ENCODE measurements at places on chromosomes 4 and X.

- no peak for DNase-seq
- H3K27me3 ChIP-seq: no peaks in the 10 kb centered on the region
- H3K36me3 ChIP-seq: no peaks in the 10 kb centered on the region
- H3K4me1 ChIP-seq: no peaks in the 10 kb centered on the region
- no peak overlapping the region for H3K27ac ChIP-seq
Observed at GRCh38 chr4:24624381-24624780, 40.0 kb upstream of the DHX15 start.

DNA sequence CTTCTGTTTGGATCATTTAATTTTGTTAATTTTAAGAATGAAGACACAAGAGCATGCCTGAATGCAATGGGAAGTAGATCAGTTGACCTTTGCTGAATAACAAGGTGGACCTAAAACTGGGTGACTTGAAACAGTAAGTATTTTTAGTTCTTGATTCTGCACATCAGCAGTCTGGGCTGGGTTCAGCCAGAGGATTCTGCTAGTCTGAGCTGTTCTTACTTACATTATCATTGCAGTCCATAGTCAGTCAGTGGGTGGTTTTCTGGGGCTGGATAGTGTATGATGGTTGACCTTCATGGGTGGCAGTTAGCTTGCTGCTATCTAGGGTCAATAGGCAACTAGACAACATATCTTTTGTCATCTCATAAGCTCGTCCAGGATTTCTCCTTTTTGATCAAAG, 91.4 kb downstream of the HS3ST1 start:
- no peaks in the 10 kb centered on the region for H3K4me1 ChIP-seq
- no peak for DNase-seq
- H3K4me3 ChIP-seq: no peak overlapping the region
- H3K36me3 ChIP-seq: no peaks in the 10 kb centered on the region
- no peak overlapping the region for H3K27ac ChIP-seq

DNA sequence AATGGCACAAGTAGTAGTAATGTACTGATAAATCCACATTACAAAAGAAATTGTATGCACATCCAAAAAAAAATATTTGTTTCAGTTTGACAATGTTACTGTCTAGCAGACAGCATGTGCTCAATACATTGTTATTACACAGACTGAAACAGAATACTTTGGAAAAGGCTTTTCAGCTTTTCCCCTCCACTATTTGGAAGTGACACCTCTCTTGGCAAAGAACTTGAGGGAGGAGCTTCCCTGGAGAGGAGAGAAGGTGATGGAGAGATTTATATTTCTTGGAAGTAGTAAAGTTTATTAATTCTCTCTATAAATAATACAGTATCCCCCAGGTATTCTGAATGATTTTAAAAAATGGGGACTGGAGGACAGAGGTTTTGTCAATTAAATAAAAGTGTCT, 131.8 kb downstream of the SCFD2 start:
- H3K4me1 ChIP-seq: no peaks in the 10 kb centered on the region
- DNase-seq: no peak
- no peaks in the 10 kb centered on the region for H3K36me3 ChIP-seq
- no peaks in the 10 kb centered on the region for H3K27me3 ChIP-seq

DNA sequence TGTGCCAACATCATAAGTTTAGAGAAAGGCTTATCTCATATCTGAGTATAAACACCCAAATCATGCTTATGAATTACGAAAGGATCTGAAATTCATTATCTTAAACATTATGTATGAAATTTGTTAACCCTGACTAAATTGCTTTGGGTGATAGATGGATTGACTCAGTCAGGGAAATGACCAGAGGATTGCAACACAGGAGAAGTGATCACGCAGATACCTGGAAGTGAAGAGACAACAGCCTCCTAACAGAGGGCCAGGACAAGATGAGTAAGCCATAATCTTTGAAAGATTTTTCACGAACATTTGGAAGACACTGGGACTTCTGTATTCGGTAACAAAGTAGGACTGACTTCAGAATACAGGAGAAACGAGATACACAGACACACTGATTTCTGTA, 363.4 kb downstream of the DMD start:
- H3K4me1 ChIP-seq: no peaks in the 10 kb centered on the region
- H3K36me3 ChIP-seq: no peaks in the 10 kb centered on the region
- no peak for DNase-seq
- H3K27ac ChIP-seq: no peak overlapping the region
- no peaks in the 10 kb centered on the region for H3K27me3 ChIP-seq

DNA sequence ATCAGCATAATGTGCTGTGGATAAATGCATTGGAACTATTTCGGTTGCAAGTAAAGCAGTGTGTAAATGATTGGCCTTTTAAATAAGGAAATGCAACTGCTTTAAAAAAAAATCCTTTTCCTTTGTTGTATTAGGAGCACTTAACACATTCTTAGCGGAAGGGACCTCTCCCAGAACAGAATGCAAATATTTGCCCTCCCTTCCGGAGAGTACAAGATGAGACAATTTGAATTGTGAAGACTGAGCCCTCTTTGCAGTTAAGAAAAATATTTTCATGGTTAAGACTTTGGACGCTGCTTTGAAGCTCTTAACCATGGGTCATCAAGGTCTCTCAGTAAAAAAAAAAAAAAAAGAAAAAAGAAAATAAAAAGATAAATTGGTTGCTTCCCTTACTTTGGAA, 9.5 kb upstream of the NOX1 start:
- no peak overlapping the region for H3K4me3 ChIP-seq
- H3K4me1 ChIP-seq: peaks cover 5% of the 10 kb centered on the region
- H3K27me3 ChIP-seq: no peaks in the 10 kb centered on the region
- H3K27ac ChIP-seq: no peak overlapping the region
- no peak for DNase-seq

Measured in esophagus squamous epithelium (tissue), 5 donors.